ENCODE measurements at places on chromosomes 11 and 22. TPM values are rescaled to one million over a fixed set of nuclear protein-coding genes. Genes with fewer than 3 reads are reported as not detected.

DNA sequence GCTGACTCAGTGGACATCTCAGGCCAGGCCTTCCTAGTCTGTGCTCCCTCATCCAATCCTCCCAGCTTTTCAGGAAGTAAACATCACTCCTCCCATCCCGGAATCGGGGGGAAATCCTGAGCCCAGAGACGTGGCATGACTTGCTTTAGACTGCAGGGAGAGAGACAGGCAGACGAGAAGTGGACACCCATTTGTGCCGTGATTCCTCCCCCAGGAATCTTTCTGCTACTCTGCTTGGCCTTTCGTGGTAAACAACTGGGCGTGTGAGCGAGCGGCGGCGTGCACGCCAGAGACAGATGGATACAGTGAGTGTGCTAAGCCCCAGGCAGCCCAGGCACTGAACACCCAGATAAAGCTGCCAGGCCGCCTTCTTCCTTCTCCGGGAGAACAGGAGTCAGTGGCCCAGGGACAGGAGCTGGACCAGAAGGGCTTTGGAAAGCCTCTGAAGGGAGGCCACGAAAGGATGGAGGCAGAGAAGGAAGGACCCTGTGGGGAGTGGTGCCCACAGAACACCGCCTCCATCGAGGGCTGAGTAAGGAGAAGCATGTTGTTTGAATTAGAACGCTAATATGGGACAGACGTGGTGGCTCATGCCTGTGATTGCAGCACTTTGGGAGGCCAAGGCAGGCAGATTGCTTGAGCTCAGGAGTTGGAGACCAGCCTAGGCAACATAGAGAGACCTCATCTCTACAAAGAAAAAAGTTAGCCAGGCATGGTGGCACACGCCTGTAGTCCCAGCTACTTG lies 53.0 kb upstream of the PRR5 start:
- DNase-seq: no peak

The PIH1D2 gene
- 1.9 TPM for polyA plus RNA-seq

The CRACR2B gene
- 12.6 TPM for polyA plus RNA-seq

GRCh38 chr11:95925011-95925410 lies 1.1 kb upstream of the MTMR2 start:
- DNase-seq: no peak

GRCh38 chr22:26404851-26405421 lies 24.1 kb upstream of the ASPHD2 start:
- no peak for DNase-seq

DNA sequence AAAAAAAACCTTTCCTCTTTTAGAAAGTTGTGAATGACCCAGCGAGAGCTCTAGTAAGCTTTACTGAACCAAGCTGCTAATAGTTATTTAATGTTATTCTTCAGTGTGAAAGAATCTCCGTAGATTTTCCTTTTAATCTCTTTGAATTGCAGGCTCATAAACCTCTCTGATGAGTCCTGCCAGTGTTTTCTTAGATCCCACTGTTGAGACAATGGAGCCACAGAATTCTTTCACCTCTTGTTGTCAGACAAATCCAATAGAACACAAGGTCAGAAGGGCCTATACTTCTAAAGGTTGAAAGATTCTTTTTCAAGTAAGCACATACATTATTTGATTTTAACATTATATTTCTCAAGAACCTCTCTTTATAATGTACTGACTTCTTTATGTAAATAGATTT lies 52.2 kb downstream of the DNAJC24 start:
- no peak for DNase-seq

The OR10V1 gene
- not detected for polyA plus RNA-seq

GRCh38 chr11:16780146-16780545 lies 41.7 kb downstream of the C11orf58 start:
- DNase-seq: no peak

- no peak for DNase-seq
Observed at GRCh38 chr11:100515087-100515486, 172.0 kb upstream of the ARHGAP42 start.

The GRIA4 gene
- polyA plus RNA-seq: 7.2 TPM

The GDPD5 gene
- polyA plus RNA-seq: 15.4 TPM

DNA sequence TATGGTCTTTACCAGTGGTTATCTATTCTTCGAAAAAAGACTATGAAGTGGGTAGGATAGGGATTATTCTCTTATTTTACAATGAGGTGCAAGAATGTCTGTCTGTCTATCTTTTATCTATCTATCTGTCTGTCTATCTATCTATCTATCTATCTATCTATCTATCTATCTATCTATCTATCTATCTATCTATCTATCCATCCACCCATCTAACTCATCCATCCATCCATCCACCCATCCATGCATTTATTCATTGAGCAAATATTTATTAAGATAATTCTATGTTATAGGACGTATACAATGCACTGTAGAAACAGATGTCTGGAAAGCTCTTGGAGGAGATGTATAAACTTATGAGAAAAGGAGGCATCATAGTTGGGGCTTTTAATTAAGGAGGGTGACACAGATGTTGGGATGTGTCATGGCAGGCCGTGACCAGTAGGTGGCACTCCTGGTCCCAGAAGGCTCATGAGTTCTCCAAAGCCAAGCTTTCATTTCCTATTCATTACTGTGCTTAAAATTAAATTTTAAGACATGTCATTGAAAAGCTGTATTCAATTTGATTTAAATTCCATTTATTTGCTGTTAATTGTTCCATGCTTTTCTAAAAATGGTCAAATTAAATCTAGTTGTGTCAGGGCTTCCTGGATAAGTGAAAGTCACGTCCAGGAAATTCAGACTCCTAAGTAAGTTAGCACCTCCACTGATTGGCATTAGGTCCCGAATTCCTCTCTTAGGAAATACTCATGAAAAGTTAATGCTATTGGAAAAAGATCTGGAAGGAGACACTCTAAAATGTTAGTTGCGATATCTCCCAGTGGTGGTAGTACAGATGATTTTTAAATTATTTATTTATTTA lies 19.0 kb upstream of the E2F8 start:
- DNase-seq: no peak

- no peak for DNase-seq
Observed at GRCh38 chr11:13038366-13038765, 29.2 kb downstream of the RASSF10 start.

The SLC37A2 gene
- 7.0 TPM for polyA plus RNA-seq

GRCh38 chr11:63226488-63227114 lies 16.8 kb downstream of the SLC22A25 start:
- DNase-seq: no peak

GRCh38 chr22:44375451-44375850 lies 62.7 kb upstream of the SHISAL1 start:
- DNase-seq: no peak

DNA sequence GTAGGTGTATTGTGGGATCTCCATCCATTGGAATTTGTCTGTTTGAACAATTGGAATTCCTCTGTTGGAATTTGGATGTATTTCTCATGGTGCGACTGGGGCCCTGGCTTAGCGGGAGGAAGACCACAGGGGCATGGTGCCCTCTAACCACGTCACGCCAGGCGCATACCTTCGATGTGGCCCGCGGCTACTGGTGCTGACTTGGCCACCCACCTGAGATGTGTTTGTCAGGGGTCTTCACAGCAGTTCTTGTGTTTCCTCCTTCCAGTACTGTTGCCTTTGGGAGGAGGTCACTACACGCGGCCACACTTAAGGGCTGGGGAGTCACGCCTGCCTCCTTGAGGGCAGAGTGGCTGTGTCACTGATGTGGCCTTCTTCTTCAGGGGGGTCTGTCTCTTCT lies 36.6 kb upstream of the GRAMD4 start:
- no peak for DNase-seq

DNA sequence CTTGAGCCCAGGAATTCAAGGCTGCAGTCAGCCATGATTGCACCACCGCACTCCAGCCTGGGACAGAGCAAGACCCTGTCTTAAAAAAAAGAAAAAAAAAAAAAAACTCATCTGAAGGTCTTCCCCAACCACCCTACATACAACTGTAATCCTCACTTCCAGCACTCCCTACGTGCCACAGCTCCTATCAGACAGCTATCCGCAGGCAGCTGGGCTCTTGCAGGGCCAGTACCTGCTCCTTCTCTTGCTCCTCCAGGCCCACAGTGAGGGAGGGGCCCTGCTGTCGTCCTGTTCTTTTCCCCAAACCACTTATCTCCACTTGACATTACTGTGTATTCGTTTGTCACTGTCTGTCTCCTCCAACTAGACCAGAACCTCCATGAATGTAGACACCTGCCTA lies 156.1 kb upstream of the NECTIN1 start:
- DNase-seq: no peak

GRCh38 chr11:111397034-111397433 lies 18.0 kb upstream of the POU2AF1 start:
- DNase-seq: no peak

GRCh38 chr11:78190871-78191538 lies 2.3 kb downstream of the USP35 start:
- DNase-seq: no peak

GRCh38 chr22:46984751-46985506 lies 222.5 kb downstream of the TBC1D22A start:
- no peak for DNase-seq

The TBX10 gene
- polyA plus RNA-seq: not detected

The TIMP3 gene
- 110 TPM for polyA plus RNA-seq

GRCh38 chr11:2679011-2679676 lies 20.6 kb downstream of the KCNQ1OT1 start:
- no peak for DNase-seq

DNA sequence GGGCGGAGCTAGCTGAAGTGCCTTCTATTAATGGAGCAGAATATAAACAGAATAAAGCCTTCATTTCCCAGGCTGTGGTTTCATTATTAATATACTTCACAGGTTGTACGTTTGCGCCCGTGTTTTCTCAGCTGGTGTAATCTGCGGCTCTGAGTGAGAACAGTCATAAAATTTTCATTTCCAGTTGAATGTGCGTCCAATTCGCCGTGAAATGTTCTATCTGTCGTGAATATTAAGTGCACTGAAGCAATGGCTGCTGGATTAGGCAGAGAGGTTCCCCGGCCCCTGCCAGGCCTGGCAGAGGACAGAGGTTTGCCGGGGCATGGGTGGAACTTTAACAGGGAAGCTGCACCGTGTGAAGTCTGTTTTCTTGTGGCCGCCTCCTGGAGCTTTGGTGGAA lies 874.4 kb downstream of the NTM start:
- DNase-seq: no peak

- DNase-seq: no peak
Observed at GRCh38 chr11:113376156-113376555, 11.4 kb upstream of the ANKK1 start.

GRCh38 chr11:47187723-47188122 lies 1.5 kb upstream of the PACSIN3 start:
- DNase-seq: no peak

DNA sequence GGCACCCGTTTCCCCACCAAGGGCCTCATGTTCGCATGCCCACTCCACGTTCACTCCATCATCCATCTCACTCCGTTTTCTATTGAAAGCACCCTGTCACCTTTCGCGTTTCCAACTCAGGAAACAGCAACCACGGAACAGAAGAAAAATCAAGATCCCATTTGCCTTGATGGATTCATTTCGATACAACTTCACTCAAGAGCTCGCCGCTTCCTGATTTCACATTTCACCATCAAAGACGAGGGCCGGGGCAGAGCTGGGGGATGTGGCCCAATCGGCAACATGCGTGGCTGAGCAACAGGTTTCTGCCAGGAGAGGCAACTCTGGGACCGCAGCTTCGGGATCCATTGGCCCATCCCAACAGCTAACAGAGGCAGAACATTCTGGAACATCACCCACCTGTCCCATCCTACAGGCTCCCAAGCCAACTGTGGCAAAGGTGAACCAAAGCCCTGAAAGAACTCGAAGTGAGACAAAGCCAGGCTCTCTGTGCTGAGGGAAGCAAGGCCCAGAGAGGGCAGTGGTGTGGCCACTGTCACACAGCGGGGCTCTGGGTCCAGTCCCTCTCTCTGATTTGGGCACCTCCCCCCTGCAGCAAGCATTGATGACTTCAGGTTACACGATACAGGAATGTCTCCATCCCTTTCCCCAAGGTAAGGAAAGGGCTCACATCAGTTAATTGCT lies 36.2 kb upstream of the CD5 start:
- DNase-seq: no peak

The C1QTNF5 gene
- polyA plus RNA-seq: 34.3 TPM

- no peak for DNase-seq
Observed at GRCh38 chr22:19599626-19600243, 75.5 kb upstream of the CLDN5 start.

The C11orf86 gene
- polyA plus RNA-seq: not detected

DNA sequence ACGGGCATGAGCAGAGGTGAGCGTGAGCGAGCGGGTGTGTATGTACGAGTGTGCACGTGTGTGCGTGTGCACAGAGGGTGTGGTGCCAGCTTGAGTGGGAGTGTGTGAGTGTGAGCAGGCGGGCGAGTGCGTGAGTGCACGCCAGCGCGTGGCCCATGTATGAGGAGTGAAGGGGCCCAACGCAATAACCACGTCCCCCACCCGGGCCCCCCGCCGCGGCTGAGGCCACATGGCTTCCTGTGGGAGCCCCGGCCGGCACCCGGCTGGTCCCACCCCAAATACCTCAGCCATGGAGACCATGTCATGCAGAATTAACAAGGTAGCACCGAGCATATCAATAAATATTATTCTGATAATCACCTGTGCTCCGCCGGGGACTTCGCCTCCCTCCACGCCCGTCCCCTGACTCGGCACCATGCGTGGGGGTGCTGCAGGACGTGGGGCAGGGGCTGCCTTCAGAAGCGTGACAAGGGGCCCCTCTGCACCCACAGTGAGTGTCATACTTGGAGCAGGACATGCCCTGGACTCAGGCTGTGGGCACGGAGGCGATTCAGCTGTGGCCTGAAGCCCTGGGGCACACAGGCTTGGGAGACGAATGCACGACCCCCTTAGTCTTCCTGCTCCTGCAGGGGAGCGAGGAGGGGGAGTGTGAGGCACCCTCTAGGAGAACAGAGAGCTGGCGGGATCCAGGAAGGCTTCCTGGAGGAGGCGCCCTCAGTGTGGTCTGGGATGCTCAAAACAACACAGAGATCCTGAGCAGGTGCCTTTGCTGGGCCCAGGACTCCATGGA lies 5.6 kb upstream of the TRABD start:
- DNase-seq: no peak

DNA sequence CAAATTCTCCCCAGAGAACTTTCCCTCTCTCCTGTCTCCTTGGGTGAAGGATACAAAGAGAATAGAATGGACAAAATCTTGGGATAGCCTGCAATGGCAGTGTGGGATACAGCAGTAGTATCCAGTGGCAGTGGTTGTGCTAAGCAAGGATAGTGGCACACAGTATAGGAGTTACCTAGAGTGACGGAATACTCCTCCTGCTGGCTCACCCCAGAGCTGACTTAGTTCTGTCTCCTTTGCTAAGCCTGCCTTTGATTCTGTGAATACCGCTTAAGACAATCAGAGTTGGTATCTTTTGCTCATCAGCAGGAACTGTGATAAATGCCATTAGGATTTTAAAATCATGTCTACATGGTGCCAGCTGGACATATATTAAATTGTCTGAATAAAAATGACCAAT lies 404.3 kb downstream of the JRKL start:
- no peak for DNase-seq

The OR52K2 gene
- not detected for polyA plus RNA-seq

Measured in left renal pelvis (tissue), 4 donors.